ENCODE measurements at places on chromosomes 4 and X.

DNA sequence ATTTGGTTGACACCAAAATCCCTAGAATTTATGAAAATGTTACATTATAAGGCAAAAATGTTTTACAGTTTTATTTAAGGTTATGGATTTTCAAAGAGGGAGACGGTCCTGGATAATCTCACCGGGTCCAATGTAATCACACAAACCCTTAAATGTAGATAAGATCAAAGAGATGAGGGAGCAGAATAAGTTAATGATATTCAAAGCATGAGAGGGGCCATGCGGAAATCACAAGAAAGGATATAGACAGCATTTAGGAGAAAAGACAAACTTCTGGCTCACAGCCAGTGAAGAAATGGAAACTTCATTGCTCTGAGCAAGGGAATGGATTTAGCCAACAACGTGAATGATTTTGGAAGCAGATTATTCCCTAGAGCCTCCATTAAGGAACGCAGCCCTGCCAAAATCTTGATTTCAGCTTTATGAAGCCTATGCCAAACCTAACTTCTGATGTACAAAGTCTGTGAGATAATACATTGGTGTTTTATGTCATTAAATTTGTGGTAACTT lies 684.4 kb upstream of the GNPDA2 start:
- DNase-seq = no peak

GRCh38 chr4:27407616-27408015 lies 547.0 kb downstream of the STIM2 start:
- DNase-seq = no peak

DNA sequence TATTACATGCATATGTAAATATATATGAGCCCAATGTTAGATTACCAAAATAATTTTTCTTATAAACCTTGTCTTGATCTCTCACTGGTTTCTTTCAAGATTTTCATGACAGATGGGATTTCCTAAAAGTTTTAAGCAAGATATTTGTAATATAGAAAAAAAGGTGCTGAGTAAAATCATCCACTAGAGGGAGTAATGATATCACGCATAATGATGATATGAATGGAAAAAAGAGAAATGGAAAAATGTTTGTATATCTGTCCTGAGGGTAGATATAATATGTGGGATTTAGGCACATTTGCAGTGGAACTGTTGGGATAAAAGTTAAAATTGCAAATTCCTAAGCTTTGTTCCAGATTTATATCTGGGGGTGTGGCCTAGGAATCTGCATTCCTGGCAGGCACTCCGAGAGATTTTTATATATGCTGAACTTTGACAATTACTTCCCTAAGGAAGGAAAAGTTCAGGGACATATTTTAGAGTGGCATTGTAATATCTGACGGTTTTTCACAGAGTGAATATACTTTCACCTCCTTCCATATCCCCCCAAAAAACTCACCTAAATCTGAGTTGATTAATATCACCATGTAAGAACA lies 60.5 kb downstream of the TMA16 start:
- DNase-seq = no peak

GRCh38 chr4:90842960-90843359 lies 715.8 kb downstream of the CCSER1 start:
- DNase-seq = no peak

GRCh38 chr4:16687845-16688244 lies 210.6 kb downstream of the LDB2 start:
- DNase-seq = no peak

DNA sequence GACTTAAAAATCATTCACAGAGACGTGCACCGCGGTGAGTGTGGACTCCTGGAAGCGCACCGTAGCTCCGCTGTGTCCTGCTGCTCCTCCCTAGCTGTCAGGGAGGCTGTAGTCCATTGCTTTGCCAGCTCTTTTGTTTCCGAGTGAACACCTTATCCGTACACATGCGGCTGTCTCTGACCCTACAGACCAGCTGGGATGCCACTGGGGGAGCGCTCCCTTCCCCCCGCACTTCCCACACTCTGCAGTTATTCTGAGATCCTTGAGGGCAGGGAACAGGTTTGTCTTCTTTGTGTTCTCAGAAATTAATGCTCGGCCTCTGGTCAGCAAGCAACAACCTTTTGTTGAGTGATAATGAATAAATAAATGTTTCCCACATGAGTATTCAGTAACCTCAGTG lies 33.7 kb upstream of the MSANTD1 start:
- no peak for DNase-seq

GRCh38 chr4:62145276-62145675 lies 945.1 kb downstream of the ADGRL3 start:
- DNase-seq = no peak

Data from Peyer's patch (tissue), 4 donors.